ENCODE measurements at places on chromosomes 13 and 19.

DNA sequence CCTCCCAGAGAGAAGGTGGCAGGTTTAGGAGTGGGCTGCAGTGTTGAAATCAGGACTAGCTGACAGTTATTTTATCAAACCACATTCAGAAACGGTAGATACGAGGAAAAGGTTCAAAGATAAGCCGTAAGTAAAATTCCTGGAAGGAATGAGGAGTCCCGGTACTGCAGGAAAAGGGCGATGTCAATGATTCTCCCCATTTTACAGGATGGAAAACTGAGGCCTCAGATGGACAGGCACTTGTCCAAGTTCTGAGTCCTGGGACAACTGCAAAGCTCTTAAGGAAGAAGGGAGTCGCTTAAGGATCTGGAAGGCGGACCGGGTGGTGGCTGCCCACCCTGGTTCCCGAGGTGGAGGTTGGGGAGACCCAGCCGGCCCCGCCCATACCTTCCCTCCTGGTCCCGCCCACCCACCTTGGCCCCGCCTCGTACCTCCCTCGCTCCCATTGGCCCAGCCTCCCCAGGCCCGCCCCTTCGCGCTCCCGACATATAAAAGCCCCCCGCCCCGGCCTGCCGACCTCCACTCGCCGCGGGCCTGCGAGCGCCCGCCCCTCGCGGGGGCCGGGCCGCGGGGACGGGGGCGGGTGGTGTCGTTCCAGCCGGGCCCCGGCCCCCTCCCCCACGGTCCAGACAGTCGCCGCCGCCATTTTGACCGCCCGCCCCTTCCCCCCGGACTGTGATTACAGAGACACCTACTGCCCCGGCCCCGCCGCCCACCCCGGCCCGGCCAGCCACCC, 603 bp downstream of the RFX1 start:
- peak; percentile 89 for DNase-seq

DNA sequence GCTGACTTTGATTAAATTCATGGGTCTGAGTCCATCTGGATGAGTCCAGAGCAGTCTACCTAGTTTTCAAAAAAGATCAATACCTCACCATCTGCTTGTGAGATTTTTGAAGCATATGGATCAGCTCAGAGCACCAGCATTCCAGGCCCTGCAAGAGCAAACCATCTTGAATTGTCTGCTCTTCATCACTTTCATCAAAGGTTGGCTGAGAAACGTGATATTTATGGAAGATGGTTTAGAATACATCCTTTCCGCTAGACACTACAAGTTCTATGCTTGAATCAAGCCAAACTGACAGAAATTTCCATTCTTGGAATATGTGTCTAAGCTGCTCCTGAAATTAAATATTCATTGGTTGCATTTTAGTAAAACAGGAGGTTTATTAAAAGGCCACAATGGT, 190.3 kb downstream of the KCNRG start:
- no peak for DNase-seq

- DNase-seq = no peak
Observed at GRCh38 chr19:31334849-31335624, 14.2 kb downstream of the TSHZ3 start.

GRCh38 chr19:47157431-47158321, 27.0 kb downstream of the SAE1 start:
- DNase-seq = no peak

DNA sequence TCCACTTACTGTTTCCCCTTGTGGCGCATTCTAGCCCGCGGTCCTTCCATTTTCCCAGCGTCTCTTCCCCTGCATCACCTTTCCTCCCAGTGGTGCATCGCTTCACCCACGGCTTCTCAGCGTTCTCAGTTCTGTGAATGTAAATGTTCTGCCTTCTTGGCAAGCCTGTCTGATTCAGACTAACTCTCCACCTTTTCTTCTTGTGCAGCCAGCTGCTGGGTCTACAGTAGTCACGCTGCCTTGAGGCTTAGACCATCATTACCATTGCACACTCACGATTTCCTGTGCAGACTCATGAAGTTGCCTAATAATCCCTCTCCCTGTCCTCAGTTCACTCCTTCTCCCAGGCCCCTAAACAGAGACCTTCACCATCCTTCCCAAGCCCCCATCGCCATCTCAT, 75.0 kb downstream of the DHRS12 start:
- DNase-seq = no peak

DNA sequence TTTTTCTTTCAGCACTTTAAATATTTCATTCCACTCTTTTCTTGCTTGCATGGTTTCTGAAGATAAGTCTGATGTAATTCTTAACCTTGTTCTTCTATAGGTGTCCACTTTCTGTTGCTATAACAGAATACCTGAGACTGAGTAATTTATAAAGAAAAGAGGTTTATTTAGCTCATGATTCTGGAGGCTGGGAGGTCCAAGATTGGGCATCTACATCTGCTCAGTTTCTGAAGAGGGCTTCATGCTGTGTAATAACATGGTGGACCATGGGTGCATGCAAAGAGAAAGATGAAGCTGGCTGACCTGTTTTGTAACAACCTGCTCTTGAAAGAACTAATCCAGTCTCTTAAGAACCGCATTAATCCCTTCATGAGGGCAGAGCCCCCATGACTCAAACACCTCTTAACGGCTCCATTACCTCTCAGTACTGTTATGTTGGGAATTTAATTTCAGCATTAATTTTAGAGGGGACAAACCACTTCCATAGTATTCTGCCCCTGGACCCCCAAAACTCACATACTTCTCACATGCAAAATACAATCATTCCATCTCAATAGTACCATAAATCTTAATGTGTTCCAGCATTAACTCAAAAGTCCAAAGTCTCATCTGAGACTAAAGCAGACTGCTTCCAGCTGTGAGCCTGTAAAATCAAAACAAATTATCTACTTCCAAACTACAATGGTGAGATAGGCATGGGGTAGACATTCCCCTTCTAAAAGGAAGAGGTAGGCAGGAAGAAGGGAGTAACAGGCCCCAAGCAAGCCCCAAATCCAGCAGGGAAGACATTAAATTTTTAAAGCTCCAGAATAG, 9.6 kb upstream of the FGF9 start:
- DNase-seq = no peak

GRCh38 chr19:15098460-15098859, 8.7 kb upstream of the SYDE1 start:
- no peak for DNase-seq

All from T-helper 1 cell (primary cell).